H4 (cell line): ENCODE measurements at places on chromosomes 5 and 9. TPM values are rescaled to one million over a fixed set of nuclear protein-coding genes. Genes with fewer than 3 reads are reported as not detected.
A peak's percentile ranks its signal among the peaks of the same experiment; 100 is the strongest.

GADD45G gene
- total RNA-seq: 0.52 and 1.3 TPM in 2 replicates

GRCh38 chr5:122415030-122415800 lies 103.2 kb downstream of the SNCAIP start:
- peak; percentile 76 for DNase-seq

PTPN3 gene
- 5.2 and 5.9 TPM in 2 replicates for total RNA-seq

DNA sequence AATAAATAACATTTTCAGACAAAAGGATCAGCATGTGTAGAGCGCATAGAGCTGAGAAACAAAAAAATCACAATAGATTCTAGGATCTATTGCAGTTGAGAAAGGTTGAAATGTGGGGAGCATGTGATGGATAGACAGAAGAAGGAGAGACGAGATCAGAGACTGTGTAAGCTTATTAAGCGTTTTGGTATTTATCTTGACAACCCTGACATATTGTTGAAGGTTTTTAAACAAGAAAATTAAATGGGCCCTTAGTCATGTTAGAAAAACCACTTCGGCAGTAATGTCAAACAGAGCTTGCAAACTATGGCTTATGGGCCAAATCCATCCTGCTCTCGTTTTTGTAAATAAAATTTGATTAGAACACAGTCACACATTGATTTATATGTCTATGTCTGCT lies 200.5 kb upstream of the KLF4 start:
- DNase-seq: no peak

DNA sequence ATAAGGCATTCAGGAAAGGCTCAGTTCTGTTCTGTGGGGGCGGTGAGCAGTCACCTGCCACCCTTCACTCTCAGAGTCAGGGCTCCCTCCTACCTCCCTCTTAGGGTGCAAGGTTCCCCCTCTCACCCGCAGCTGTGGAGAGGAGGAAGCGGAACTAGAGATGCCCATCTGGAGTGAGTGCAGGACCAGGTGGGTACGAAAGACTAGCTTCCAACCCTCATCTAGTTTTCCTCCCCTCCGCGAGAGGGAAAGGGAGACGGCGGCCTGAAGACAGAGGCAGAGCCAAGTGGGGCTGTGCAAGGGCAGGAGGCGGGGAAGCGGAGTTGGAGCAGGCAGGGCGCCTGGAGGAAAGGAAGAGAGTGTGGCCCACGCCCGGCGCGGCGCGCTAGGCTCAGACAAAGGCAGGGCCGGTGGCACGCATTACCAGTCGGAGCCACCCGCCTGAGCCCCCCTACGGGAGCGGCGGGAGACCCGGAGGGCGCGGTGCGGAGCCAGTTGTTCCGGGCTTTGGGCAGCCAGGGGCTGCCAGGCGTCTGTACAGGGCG lies 7.3 kb downstream of the PRR7 start:
- no peak for DNase-seq

DNA sequence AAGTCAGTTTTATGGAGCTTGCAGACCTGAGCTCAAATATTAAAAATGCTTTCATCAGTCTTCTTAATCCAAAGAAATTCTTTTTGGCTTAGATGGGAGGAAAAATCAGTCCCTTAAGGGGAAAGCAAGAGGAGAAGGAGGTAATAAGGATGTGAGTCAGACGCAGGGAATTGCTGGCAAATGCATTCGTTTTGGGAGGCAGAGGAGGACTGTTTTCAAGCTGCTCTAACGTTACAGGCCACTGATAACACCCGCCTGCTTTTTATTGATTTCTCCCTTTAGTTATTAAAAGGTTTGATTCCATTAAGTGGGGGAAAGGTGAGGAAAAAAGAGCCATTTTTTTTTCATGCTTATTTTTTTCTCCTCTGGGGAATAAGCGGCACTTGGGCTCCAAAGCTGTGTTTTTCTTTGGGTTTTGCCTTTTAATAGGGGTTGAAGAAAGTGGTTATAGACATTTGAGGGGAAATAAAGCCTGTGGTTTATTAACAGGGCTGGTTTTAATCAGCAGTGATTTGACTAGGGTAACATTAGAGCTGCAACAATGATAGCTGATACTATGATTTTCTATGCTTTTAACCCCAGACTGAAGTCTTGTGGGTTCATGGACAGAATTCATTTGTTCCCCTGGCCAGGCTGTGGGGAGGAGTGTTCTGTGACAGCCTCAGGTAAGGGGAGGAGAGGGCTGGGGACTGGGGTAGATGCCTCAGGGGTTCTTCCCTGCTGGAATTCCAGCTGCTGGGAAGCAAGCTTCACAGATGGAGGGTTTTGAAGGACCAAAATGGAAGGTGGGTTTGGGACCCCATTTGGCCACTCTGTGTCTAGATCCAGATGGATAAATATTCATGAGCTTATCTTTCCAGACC lies 225.2 kb downstream of the GAS1 start:
- peak; percentile 59 for DNase-seq

GRCh38 chr9:127403507-127404192 lies 6.7 kb downstream of the SLC2A8 start:
- no peak for DNase-seq

GRCh38 chr9:133290751-133291302 lies 15.8 kb upstream of the ABO start:
- DNase-seq: no peak

LCN15 gene
- total RNA-seq: not detected in 2 replicates

- peak; percentile 67 for DNase-seq
Observed at GRCh38 chr9:92634712-92635605, 35.0 kb downstream of the IPPK start.

DNA sequence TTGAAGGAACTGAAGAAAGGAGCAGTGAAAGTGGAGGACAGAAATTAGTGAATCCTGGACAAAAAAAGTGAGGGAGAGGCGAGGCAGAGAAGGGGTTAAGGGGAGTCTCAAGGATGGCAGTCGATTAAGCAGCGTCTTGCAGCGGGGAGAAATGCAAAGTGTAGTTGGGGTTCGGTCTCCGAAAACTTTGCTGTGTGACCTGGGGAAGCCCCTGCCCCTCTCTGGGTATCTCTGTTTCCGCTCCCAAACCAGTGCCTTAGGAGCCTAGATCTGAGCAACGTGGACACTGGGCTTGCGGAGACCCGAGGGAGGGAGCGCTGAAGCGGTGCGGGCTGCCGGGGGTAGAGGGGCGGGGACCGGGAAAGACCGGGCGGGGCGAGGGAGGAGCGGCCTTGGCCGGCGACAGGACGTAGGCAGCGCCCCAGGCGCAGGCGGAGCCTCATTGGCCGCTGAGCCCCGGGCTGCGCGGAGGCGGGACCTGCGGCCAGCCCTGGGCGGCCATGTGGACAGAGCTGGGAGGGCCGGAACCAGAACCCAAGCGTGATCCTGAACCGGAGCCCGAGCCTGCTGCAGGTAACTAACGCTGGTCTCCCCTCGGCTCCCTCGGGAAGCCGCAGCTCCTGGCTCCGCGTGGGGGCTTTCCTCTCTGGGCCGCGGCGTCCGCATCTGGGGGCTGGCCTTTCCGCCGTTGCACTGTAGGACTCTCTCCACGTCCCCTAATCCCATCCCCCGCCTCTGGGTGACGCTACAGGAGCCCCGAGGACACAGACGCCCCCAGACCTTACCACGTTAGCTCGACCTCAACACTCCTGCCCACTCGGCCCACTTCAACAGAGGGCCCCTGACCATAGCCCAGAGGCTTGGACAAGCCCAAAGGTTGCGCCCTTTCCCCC lies at the start of gene ALDH1B1:
TSS of gene ALDH1B1 (plus strand) at position 468 of the 893 bp plus-strand sequence. CDS start 3,047 bp downstream, outside the sequence.
- peak; percentile 77 for DNase-seq

DNA sequence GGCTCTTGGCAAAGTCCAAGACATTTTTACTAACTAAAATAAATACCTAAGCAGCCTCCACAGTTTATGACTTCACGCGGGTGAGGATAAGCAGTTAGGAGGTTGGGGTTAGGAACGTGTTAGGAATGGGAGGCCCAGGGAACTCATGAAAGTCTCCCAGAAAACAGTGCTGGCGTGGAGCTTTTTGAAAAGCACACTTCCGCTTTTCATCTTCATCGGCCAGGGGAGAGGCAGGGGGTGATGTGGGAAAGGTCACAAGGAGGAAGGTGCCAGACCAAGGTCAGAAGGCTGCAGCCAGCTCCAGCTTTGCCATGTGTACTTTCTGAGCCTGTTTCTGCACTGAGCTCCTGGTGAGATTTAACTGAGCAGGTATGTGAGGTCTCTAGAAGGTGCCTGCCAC lies 149.0 kb downstream of the PHF2 start:
- no peak for DNase-seq

DNA sequence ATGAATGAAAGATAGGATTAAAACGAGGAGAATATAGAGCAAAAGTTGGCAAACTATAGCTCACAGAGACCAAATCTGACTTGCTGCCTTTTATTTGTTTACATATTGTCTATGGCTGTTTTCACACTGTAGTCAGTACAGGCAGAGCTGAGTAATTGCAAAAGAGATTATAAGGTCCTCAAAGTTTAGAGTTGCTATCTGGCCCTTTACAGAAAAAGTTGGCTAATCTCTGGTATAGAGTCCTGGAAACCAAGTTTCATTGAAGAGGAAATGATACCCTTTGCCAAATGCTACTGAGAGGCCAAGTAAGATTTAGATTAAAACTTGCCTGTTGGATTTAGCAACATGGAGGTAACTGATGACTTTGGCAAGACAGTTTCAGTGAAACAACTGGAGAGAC lies 36.0 kb downstream of the LYRM7 start:
- no peak for DNase-seq
